Head of caudate nucleus (tissue), 42 donors: ENCODE measurements at places on chromosomes 1 and 21.
A peak's percentile ranks its signal among the peaks of the same experiment; 100 is the strongest.

GRCh38 chr21:45973475-45974072, 8.0 kb upstream of the COL6A1 start:
- peak; percentile 46 for DNase-seq

GRCh38 chr1:51168936-51169335, 66.9 kb downstream of the C1orf185 start:
- DNase-seq: no peak

DNA sequence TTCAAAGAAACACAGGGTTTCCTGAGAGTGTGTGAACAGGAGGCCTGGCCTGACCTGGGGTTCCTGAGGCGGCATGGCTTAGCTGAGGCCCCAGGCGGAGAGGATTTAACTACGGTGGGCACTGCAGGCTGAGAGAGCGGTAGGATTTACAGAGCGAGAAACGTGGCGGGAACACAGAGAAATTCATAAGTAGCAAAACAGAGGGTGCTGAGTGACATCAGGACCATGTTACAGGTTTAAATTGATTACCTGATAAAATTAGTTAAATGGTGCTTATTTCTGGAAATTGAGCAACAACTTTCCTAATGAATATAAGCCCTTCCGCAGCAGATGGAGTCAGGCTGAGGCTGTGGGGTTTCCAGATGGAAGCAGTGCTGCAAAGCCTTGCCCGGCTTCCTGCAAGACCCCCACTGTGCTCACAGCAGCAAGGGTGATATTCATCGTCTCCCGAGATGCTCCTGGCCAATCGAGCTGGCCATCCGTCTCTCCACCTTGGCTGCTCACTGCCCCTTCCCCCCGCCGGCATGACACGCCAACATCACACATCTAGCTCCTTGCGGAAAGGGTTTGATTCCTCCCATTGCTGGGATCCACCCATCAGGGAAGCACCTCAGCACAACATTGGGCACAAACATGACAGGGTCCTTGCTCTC, 69.4 kb upstream of the MORC3 start:
- no peak for DNase-seq

GRCh38 chr1:236066054-236066453, 1.2 kb upstream of the NID1 start:
- no peak for DNase-seq

- no peak for DNase-seq
These were observed 13.8 kb downstream of the ANGPTL1 start for GRCh38 chr1:178857126-178857525.

DNA sequence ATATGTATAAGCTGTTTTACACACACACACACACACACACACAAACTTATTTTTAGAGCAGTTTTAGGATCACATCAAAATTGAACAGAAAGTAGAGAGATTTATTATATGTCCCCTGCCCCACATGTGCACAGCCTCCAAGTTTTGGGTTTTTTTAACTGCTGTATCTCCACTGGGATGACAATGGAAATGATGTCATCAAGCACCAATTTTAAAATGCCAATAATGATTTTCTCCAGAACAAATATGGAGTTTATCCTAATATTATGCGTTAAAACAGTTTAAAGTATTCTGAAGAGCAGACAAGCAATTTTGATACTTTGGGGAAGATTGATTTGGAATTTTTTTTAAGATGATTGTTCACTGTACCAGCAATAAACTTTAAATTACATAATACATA, 56.7 kb downstream of the GFI1 start:
- DNase-seq: no peak

- DNase-seq: no peak
These were observed 128.8 kb downstream of the ADSS2 start for GRCh38 chr1:244322791-244323521.

GRCh38 chr1:116375148-116375886, 2.3 kb downstream of the ATP1A1 start:
- DNase-seq: no peak

DNA sequence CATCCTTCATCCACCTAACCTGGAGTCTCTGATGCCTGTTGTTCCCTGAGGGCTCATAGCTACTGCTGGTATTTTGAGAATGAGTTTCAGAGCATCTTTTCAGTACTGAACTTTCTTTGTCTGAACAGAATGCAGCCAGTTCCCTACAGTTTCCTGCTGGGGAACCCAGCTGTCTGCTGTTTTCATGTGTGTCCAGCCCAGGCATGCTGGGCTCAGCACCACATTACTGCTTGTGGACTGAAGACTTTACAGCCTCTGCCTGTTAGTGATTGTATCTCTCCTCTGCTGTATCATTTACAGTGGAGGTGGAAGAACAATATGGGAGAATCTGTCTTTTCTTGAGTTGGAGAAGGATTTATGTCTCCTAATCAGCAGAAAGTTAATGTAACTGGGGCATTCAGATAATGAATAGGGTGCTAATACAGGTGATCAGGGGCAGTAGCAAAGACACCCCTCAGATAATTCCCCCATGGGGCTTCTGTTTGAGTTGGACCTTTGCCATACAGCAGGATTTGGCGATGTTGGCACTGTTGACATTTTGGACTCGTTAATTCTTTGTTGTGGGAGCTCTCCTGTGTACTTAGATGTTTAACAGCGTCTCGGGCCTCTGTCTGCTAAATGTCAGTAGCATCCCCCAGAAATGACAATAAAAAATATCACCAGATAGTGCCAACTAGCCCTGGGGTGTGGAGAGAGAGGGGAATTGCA, 207.7 kb downstream of the HHAT start:
- no peak for DNase-seq

GRCh38 chr21:45986316-45987051, 4.9 kb downstream of the COL6A1 start:
- no peak for DNase-seq

DNA sequence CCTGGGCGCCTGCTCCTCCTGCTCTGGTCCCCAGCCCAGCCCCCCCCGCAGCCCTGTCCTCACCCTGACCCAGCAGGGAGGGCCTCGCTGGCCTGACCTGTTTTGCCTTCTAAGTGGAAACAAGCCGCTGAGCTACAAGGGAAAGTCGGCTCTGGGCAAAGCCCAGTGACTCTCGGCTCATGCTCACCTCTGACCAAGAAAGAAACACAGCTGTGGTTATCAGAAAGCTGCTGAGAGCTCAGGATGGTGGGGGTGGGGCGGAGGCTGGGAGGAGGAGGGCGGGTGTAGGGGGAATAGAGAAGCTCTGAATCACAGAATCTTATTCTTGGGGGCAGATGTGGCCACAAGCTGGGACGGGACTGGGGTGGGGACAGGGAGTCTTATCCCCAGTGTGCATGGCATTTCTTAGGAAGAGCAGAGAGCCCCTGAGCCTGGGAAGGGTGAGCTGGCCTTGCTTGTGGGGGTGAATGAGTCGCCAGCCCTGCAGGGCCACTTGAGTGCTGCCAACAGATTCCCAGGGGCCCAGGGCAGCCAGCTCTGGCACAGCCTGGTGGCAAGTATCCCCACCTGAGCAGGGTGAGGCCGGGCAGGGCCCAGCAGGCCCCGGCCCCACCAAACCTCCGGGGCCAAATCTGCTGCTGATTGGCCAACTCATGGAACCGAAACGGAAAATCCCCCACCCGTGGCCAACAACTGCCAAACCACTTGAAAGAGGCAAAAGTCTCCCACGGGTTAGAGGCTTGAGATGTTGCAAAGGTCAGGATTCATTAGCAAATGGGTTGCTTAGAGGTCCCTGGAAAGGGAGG, 120.6 kb downstream of the SPSB1 start:
- no peak for DNase-seq

GRCh38 chr1:168155910-168156309, 19.2 kb upstream of the GPR161 start:
- no peak for DNase-seq

DNA sequence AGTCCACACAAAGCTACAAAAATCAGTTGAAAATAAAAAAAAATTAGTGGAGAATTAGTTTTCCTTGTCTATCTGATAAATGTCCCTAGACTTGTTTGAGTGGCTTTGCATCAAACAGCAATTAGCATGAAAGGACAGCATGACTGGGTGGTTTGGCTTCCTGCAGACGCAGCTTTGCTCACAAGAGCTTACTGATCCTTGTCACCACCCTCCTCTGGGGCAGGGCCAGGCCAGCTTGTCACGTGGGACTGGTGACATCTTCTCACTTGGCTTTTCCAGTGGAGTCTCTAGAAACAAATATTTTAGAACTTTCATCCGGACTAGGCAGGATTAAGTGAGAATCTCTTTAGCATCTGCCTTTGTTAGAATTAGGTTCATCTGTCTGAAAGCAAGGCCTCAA, 76.0 kb upstream of the OLIG2 start:
- DNase-seq: peak; percentile 80

GRCh38 chr1:36911561-36912364, 122.6 kb downstream of the GRIK3 start:
- no peak for DNase-seq

DNA sequence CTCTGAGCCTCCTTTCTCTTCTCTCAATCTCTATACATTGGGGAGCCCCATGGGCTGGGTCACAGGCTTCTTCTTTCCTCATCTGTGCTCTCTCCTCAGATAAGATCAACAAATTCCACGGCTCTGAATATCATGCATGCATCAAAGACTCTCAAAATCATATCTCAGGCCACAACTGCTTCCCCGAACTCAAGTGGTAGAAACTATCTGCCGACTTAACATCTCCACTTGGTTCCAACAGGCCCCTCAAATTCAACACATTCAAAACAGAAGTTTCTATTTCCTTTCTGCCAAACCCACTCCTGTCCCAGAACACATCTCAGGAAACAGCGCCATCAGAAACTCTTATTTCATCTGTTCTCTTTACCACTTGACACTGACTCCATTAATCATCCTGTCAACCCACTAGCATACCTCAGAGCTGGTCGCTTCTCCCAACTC, 16.7 kb downstream of the DDX59 start:
- DNase-seq: no peak

DNA sequence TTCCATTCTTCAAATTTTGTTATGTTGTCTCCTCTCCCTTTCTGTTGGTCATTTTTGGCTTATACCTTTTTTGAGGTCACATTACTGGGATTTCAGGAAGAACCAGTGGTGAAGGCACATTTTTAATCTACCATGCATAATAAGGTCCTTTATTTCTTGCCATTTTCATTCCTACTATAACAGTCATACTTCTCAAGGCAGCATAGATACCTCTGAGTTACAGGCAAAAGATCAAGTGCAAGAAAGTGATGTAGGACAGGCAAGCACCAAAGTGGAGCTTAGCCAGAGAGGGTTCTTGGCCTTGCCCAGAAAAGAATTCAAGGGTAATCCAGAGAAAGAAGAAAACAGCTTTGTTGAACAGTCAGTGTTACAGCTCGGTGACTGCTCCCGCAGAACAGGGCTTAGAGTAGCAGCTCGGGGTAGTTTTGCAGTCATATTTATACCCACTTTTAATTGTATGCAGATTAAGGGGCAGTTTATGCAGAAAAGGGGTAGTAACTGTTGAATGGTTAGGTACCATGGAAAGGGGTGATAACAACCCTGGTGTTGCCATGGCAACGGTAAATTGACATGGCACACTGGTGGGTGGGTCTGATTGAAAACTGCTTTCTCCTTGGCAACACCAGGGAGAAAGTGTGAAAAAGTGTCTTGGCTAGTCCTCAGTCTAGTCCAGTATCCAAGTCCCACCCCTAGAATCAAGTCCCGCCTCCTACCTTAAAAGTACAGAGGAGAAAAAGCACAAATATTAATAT, 39.6 kb upstream of the DOCK7 start:
- DNase-seq: no peak
